NCI-H748 treated with DMSO at 0.1 percent for 48 hours (cell line): ENCODE measurements at places on chromosomes 3 and 15.
A peak's percentile ranks its signal among the peaks of the same experiment; 100 is the strongest.

DNA sequence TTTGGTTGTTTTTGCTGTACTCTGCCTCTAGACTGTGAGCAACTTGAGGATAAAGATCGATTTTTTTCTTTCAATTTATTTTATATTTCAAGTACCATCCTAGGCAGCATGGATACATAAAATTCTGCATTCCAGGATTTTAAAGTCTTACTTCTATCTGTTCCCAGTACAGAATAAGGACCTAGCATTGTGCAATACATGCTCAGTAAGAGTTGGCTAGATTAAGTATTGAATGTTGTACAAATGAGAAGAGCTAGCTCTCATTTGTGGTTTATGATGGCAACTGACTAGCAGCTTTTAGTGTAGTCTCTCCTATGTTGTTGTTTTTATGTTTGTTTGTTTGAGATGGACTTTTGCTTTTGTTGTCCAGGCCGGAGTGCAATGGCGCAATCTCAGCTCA lies 222.7 kb downstream of the TP63 start:
- DNase-seq, result no peak

- DNase-seq, result no peak
Observed at GRCh38 chr15:101027273-101027901, 108.2 kb downstream of the LRRK1 start.

DNA sequence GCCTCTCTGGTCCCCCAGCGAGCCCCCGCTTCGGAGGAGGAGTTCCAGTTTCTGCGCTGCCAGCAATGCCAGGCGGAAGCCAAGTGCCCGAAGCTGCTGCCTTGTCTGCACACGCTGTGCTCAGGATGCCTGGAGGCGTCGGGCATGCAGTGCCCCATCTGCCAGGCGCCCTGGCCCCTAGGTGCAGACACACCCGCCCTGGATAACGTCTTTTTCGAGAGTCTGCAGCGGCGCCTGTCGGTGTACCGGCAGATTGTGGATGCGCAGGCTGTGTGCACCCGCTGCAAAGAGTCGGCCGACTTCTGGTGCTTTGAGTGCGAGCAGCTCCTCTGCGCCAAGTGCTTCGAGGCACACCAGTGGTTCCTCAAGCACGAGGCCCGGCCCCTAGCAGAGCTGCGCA lies 3.5 kb downstream of the PML start:
- DNase-seq, result no peak

DNA sequence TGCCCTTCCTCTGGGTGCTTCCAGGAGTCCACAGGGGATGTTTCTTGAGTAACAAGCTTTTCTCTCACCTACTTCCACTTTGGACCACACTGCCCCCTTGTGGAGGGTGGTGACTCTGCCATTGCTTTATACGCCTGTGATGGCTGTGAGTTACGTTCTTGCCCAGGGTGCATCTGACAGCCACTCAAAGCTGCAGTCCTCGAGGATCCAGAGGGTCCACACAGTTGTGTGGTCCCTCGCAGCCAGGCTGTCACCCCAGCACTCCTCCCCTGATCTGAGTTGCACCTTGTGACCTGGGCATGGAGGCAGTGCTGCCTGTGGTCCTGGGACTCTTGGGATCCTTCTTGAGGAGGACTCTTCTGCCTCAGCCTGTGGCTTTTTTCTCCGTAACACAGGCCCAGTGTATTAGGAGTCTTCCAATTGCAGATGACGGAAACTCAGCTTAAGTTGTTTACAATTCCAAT lies 23.4 kb downstream of the FOXL2 start:
- peak; percentile 35 for DNase-seq

- DNase-seq, result no peak
Observed at GRCh38 chr3:112794622-112795172, 52.0 kb downstream of the CD200R1L start.
